ENCODE measurements at places on chromosomes 7 and 10.

- DNase-seq, result no peak
Observed at GRCh38 chr10:130224228-130224627, 88.0 kb downstream of the GLRX3 start.

GRCh38 chr7:104851268-104851667 is 162.7 kb upstream of the KMT2E start:
- no peak for DNase-seq

GRCh38 chr7:67857698-67858097 is 861.1 kb downstream of the TYW1 start:
- DNase-seq, result no peak

- DNase-seq, result no peak
Observed at GRCh38 chr7:112207765-112208164, 1.3 kb downstream of the ZNF277 start.

- DNase-seq, result no peak
Observed at GRCh38 chr10:47246406-47247147, 53.4 kb upstream of the GDF10 start.

- no peak for DNase-seq
Observed at GRCh38 chr7:37093257-37093656, 355.4 kb downstream of the ELMO1 start.

DNA sequence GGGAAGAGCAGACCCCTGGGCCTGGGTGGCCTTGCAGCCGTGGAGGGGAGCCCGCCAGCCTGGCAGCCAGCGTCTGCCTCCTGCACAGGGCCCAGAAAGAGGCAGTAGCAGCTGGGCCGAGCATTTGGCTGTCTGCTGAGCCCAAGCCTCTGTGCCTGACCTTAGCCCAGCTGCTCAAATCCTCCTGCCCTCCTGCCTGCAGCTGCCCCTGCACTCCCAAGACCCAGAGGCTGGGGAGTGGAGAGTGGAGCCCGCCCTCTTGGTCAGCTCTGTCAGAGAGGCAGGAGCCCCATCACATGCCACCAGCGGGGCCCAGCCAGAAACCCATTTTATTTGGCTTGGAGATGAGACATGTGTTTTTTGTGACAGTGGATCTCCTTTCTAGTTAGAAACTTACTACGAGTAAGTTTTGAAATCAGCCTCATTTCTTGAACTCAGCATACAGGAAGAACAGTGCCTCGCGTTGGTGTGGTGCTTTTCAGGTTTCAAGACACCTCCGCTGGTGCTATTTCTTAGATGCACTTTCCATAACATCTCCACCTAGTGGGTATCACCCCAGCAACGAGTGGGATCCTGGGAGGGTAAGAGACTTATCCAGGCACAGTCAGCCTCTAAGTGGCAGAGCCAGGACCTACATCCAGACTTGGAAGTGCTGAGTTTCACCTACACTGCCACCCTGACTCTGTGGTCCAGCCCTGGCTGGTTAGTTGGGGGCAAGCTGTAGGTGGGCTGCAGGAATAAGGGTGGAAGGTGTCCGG is 477.1 kb downstream of the RPS24 start:
- no peak for DNase-seq

Measured in cortex of kidney (tissue), 1 donor.